Tibial nerve (tissue), 4 donors: ENCODE measurements at places on chromosomes 11 and 22.

GRCh38 chr11:118914178-118914918 lies 11.4 kb downstream of the BCL9L start:
- DNase-seq: no peak
- H3K27me3 ChIP-seq: no peaks in the 10 kb centered on the region
- H3K36me3 ChIP-seq: no peaks in the 10 kb centered on the region
- H3K4me1 ChIP-seq: peaks cover 99% of the 10 kb centered on the region

- DNase-seq: no peak
- H3K36me3 ChIP-seq: no peaks in the 10 kb centered on the region
- H3K27ac ChIP-seq: peak overlapping the region; percentile 89
- H3K4me3 ChIP-seq: peak overlapping the region; percentile 80
- peaks cover 45% of the 10 kb centered on the region for H3K4me1 ChIP-seq
- no peaks in the 10 kb centered on the region for H3K27me3 ChIP-seq
Observed at GRCh38 chr22:31081963-31082605, 966 bp downstream of the SMTN start.

DNA sequence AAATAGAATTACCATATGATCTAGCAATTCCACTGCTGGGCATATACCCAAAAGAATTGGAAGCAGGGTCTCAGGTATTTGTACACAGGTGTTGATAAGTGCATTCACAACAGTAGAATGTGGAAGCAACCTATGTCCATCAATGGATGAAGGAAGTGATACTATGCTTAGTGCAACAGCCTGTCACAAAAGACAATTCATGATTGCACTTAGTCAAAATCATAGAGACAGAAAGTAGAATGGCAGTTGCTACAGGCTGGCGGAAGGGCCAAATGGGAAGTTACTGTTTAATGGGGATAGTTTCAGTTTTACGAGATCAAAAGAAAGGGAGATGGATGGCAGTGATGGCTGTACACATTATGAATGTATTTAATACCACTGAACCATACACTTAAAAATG lies 42.0 kb downstream of the SGSM3 start:
- no peak overlapping the region for H3K27ac ChIP-seq
- peaks cover 4% of the 10 kb centered on the region for H3K4me1 ChIP-seq
- no peaks in the 10 kb centered on the region for H3K36me3 ChIP-seq

GRCh38 chr11:59756558-59756840 lies 1.3 kb downstream of the STX3 start:
- peaks cover 21% of the 10 kb centered on the region for H3K4me1 ChIP-seq
- H3K27me3 ChIP-seq: no peaks in the 10 kb centered on the region
- no peaks in the 10 kb centered on the region for H3K36me3 ChIP-seq
